ENCODE measurements at places on chromosomes 7 and 10.
A peak's percentile ranks its signal among the peaks of the same experiment; 100 is the strongest.

- no peak for DNase-seq
Measured at GRCh38 chr10:79608505-79609375, 2.0 kb upstream of the SFTPA1 start.

GRCh38 chr7:36784991-36785940, 61.0 kb upstream of the AOAH start:
- DNase-seq = peak; percentile 12

GRCh38 chr7:11412036-11412435, 420.0 kb downstream of the THSD7A start:
- DNase-seq = no peak

- DNase-seq = no peak
Measured at GRCh38 chr10:74300666-74301065, 149.6 kb downstream of the ADK start.

DNA sequence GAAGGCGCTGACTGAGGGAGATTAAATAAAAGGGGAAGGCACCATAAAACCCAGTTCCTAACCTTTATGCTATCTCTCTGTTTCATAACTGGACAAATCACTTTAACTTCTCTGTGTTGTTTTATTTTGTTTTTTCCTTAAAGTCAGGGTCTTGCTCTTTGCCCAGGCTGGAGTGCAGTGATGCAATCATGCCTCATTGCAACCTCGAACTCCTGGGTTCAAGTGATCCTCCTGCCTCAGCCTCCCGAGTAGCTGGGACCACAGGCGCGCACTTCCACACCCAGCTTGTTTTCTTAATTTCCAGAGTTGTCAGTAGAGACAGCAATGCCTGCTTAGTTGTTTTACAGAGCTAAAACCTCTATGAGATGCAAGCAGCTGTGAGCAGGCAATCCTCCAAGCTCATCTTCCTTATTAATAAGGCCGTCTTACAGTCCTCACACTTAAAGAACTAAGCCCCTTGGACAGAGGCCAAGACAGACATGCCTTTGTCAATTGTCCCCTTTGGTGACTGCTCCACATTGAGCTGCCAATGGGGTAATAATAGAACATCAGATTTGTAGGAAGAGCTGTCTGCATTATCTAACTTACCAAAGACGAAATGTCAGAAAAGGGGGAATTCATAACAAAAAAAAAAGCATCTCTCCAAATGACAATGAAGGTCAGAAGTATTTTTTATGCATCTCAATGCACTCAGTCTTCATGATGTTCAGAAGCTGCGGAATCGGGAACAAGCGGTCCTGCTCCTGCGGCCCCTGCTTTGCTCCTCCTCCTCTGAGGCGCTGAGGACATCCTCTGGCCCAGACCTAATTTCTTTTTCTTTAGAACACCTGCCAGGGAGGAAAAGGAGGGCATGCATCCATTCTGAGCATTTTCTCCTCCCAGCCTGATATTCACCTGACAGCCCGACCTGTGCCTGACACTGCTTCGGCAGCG, 62.7 kb upstream of the RNF32 start:
- peak; percentile 31 for DNase-seq

DNA sequence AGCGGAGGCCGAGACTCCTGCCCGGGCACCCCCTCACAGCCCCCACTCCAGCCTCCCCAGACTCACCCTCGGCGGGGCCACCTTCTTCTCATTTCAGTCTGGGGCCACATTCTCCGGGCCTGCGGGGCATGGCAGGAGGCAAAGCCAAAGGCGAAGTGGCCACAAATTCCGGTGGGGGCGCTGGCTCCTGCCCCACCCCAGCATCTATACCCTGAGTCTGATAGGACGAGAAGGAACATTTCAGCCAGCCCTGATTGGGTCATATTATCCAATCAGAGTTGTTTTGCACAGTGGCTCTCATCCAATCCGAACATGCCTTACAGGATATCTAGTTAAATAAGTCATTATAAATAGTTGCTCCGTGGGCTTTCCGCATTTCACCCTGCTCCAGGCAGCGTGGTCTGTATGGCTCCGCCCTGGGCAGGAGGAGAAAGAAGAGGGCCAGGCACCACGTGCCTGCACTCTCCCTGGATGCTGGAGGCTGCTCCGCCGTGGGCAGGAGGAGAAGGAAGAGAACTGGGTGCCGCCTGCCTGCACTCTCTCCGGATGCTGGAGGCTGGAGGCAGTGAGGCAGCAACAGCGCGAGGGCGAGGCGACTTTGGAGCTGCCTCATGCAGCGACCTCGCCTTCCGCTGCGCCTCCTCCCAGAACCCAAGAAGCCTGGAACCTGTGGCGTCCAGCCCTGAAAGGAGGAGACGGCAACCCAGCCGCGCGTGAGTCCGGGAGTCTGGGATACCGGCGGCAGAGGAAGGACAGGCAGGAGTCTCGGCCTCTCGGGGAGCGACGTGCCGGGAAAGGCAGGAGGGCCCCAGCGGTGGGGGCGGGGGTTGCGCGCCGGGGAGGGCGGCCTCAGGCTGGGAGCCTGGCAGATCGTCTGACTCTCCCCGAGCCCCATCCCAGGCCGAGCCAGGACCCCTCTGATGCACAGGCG, 162.9 kb downstream of the ZNF33B start:
- peak; percentile 27 for DNase-seq

- peak; percentile 34 for DNase-seq
Measured at GRCh38 chr7:129644634-129645230, 33.2 kb downstream of the NRF1 start.

GRCh38 chr7:139431459-139431858, 52.0 kb downstream of the KLRG2 start:
- DNase-seq = no peak

DNA sequence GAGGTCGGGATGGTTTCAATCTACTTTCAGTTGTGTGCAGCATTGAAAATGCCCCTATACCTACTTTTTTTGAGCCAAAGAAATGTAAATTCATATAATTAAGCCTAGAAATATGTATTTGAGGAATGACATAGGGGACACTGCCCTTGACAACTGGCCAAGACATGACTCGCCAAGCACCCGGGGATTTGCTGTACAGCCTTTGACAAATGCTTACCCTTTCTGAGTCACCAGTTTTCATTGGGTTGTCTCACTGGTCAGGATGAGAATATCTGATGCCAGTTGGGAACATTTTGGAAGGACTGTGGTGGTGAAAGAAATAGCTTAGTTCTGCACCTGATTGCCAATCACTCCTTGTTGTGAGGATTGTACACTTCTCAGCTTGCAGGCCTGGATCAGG, 166.8 kb upstream of the HABP2 start:
- DNase-seq = no peak

DNA sequence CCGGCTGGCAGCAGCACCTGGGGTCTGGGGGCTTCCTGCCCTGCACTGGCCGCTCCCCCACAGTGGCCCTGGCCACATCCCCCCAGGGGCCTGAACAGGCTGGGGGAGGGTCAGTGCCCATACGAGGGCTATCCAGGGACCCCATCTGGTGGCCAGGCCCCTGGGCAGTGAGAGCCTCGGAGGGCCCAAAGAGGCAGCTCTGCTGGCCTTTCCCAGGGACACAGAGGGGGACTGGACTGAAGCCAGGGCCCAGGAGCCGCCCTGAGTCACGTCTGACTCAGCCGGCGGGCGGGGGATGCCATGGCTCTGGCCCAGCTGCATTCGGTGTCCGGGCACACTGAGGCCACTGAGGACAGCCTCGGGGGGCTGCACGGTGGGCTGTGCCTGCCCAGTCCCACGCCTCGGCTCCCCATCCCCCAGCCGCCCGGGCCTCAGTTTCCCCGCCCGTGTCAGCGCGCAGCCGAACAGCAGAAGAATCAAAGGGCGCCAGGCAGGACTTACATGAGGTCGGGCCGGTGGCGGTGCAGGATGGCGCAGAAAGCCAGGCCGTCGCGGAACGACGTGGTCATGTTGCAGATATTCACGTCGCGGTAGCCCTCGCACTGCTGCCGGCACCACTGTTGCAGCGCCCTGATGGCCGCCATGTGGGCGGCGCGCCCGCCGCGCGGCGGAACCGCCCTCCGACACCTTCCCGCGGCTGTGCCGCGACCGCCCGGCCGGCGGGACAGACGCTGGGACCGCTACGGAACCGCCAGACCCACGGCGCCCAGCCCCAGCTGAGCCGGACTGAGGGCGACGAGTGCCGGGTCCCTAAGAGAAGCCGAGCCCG, at the start of gene MICALL2:
TSS of gene MICALL2 (minus strand) at position 788 of the 829 bp plus-strand sequence. CDS start at position 644, 144 bp downstream.
- DNase-seq = peak; percentile 71

GRCh38 chr7:89232-90019, 102.9 kb upstream of the FAM20C start:
- peak; percentile 58 for DNase-seq

DNA sequence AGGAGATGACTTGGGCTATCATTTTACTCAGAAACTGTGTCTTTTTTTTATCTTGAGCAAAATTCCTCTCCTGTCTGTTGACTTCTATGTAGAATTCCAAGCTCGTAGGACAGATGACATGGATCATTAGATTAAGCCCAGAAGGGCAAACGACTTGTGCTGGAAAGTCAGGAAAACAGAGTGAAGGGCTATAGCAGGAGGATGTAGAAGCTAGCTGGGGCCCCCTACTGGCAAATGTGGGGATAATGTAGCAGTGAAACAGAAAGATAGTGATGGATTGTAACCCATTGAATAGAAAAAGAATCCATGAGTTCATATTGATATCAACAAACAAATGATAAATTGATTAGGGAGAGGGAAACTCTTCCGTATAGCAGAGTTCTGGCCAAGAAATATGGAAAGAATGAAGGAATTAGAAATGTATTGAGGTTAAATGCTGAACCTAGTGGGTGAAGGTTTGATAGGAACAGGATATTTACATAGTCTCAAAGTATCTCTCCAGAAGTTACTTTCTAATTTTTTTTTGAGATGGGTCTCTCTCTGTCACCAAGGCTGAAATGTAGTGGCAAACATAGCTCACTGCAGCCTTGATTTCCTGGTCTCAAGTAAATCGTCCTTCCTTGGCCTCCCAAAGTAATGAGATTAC, 103.6 kb downstream of the LYZL1 start:
- peak; percentile 22 for DNase-seq

GRCh38 chr10:109166935-109167334, 756.4 kb downstream of the XPNPEP1 start:
- DNase-seq = no peak

GRCh38 chr7:23343806-23344475, 44.8 kb downstream of the MALSU1 start:
- DNase-seq = no peak

DNA sequence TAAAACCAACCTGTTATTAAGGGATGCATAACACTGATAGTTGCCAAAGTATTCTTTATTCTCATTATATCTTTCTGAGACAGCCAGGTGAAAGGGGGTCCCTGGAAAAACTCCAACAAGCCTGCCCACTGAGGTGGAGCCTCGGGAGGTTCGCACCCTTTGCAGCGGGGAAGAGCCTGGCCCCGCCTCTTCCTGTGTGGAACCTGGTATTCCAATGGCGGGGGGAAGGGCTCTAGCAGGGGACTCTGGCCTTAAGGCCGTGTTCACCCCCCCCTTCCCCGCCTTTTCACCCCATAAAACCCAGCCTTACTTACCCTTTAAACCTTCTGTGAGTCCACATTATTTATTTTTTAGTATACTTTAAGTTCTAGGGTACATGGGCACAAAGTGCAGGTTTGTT, 62.4 kb upstream of the PDK4 start:
- no peak for DNase-seq

DNA sequence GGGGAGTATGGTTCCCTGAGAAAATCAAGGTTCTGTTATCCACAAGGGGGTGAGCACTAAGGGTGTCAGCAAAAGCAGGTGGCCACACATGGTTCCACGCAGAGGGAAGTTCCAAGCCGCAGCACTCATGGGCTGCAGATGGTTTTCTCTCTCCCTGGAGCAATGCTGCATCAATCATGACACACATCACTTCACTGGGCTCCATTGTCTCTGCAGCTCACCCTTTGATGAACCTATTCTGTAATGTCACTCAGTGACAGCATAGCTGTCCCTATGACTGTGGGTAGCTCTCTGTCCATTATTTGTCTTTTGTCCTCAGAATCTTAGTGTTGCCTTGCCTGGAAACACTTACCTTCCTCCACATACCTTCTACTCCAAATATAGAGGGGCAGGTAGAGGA, 34.8 kb downstream of the LRRC18 start:
- DNase-seq = no peak

DNA sequence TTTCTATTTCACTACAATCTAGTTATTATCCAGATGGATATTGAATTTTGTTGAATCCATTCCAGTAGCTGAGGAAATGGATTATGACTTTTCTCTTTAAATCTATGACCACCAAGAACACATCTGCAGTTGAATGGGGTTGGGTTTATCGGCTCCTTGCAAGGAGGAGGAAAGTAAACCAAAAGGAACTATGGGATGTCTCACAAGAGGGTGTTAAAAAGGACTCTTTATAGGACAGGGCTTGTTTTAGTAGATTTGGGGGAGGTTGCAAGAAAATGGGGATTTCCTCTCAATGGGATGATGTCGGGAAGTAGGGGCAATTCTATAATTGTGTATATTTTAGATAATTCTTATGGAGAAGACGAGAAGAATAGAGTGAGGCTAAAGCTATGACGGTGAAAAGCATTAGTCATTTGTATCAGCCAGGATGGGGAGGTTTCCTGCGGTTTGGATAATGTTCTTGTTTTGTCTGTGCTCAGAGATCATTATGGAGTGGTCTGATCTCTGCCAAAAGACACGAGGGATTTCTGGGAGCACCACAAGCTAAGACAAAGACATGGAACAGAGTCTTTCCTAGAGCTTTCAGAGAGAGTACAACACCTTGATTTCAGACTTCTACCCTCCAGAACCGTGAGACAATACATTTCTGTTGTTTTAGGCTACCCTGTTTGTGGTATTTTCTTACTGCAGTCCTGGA, 5.3 kb upstream of the LRRC61 start:
- no peak for DNase-seq

GRCh38 chr7:150450491-150451001, at the start of gene GIMAP8:
TSS of gene GIMAP8 (plus strand) at chr7:150450630. CDS start at chr7:150466699, 16,069 bp downstream.
- DNase-seq = no peak

DNA sequence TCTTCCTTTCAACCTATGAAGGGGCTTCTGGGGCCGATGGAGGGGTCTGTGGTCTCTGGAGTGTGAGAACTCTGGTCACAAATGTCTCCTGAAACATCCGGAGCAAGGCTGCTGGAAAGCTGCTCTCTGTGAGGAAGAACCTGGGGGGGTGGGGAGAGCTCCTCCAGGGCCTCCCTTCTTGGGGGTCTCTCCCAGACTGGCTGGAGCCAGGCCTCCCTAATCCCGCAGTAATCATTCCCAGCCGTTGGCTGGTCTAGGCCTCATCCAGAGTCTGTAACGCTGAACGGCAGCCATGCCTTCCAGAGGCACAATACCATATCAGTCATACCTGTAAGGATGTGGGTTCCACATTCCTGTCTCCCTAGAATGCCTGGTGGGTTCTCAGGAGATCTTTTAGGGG, 4.4 kb upstream of the LZTS2 start:
- no peak for DNase-seq

- DNase-seq = no peak
Measured at GRCh38 chr10:43336641-43337318, 34.7 kb upstream of the FXYD4 start.

DNA sequence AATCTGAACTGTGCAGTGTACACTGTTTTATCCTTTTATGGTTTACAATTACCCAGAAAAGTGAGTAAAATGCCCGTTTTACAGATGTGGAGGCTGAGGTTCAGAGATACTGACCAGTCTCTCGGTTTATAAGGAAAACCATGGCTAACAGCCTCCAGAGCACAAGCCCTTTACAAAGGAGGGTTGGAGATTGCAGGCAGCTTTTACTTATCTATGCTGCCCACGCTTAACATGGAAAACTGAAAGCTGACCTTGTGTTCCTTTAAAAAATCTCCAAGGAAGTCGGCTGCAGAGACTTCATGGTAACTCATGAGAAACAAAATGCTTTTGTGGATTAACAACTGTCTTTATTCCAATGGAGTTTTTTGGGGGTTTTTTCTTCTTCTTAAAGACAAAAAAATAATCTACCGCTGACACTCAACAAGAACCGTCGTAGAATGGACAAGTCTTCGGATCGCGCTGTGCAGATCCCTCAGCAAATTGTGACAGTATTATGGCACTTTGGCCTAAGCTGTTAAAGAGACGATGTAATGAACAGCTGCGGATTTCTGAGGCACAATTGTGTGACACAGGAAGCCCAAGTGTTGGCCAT, 654 bp upstream of the SLF2 start:
- no peak for DNase-seq
